Mesothelial cell of epicardium (in vitro differentiated cells): ENCODE measurements at places on chromosomes 1 and 21. TPM values are rescaled to one million over a fixed set of nuclear protein-coding genes. Genes with fewer than 3 reads are reported as not detected.

- DNase-seq: no peak
Measured at GRCh38 chr1:38559446-38560165, 300.0 kb downstream of the RRAGC start.

DNA sequence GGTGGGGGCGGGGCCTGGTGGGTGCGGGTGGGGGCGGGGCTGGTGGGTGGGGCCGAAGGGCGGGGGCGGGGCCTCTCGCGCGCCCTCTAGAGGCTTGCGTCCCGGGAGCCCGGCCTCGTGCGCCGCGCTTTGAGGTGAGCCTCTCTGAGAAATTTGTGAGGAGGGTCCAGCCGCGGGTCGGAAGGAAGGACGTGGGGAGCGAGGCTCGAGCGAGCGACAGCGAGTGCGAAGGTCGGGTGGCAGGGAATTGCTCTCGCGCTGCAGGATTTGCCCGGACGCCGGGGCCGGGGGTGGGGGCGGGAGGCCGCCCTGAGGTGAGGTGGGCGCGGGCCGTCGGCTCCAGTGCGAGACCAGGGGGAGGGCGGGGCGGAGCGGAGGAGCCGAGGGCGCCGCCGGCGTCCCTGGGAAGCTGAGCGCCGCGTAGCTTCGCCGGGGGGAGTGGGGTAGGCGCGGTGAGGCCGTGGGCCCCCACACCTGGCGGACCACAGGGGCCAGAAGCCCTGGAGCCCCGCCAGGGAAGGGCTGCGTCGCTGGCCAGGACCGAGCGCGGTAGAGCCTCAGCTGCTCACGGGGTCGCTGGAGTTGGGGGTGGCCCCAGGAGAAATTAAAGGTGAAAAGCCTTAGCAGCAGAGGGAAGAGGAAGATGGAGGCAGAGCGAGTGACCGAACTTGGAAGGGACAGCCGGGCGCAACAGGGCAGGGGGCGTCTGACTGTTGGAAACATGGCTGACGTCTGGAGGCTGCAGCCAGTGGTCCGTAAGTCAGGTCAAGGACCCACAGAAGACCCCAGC, 754 bp upstream of the LSS start:
- no peak for DNase-seq

GRCh38 chr1:54980528-54981241, at the start of gene TMEM61:
TMEM61 (plus strand) TSS chr1:54980628; CDS start chr1:54981066, 438 bp downstream.
- DNase-seq: peak; percentile 41

DNA sequence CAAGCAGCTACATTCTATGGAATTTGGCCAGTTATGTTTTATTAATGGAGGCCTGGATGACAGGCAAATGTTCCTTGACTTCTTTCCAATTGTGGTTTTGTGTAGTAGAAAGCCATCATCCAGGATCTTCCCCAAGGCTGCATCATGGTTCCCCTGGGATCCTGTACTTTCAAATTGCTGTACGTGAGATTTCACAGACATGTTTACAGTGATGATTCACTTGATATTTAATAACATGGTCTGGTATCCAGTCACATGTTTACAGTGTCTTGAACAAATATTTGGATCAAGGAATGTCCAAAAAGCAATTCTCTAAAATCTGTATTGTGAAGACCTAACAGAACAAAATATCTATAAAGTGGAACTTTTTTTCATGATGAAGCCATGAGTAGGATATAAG, 68.3 kb upstream of the ST6GALNAC3 start:
- no peak for DNase-seq

DNA sequence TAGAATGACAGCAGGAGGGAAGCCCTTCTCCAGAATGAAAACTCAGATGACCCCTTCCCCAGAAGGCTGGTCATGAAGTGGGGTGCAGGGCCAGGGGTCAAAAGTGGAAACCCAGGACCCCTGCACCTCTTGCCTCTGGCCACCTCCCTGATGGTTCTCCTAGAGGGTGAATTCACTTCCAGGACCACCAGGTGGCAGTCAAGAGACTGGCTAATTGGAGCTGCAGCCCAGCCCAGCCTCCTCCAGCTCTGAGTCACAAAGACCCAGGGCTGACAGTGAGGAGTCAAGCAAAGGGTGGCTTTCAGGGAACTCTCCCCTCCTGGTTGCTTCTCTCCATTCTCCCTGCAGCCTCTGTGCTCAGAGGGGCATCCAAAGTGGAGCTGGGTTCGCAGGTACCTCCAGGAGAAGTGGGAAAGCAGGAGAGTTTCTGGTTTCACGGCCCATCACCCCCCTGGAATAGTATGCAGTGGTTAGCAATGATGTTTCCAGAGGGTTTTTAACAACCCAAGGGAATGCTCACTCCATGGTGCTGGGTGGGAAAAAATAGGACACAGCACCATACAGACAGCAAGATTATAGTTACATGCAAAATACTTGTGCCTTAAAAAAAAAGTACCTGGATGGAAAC, 6.1 kb upstream of the EPHB2 start:
- peak; percentile 60 for DNase-seq

DNA sequence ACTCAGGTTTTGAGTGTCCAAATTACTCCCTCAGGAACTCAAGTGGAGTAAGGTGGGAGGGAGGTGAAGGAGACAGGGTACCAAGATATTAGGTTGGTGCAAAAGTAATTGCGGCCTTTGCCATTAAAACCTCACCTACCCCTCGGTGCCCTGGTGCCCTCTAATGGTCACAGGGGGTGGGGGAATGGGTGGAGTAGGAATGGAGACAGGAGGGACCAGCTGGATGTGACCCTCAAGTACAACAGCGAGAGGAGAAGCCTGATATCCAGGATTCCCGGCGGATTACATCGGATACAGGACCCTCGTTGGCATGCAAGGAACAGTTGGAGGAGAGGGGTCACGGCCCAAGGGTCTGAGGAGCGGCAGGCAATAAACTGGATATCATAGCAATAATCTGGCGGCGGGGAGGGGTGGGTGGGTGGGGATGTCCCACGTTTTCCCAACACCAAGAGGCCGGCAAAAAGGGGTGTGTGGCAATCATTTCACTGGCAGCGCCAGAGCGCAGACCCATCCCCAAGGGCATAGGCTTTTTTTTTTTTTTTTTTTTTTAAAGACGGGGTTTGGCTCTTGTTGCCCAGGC, 4.3 kb upstream of the ZBTB7B start:
- no peak for DNase-seq

DNA sequence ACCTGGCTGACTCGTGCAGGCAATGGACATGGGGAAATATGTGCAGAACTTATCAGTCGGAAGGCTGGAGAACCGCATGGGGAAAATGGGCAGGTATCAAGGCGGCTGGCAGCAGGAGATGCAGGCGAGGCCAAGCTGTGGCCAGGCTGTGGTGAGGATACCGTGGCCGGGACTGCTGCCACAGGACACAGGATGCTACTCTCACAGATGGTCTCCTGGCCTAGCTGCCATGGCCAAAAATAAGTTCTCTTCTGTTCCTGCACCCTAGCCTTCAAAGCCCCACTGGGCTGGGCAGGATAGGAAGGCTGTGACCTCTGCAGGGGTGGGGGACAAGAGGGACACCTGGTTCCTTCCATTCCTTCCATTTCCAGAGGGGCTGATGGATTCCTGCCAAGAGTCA, 26.4 kb downstream of the TEX35 start:
- DNase-seq: no peak

- peak; percentile 55 for DNase-seq
Measured at GRCh38 chr1:2311184-2312032, 79.9 kb downstream of the MORN1 start.

DNA sequence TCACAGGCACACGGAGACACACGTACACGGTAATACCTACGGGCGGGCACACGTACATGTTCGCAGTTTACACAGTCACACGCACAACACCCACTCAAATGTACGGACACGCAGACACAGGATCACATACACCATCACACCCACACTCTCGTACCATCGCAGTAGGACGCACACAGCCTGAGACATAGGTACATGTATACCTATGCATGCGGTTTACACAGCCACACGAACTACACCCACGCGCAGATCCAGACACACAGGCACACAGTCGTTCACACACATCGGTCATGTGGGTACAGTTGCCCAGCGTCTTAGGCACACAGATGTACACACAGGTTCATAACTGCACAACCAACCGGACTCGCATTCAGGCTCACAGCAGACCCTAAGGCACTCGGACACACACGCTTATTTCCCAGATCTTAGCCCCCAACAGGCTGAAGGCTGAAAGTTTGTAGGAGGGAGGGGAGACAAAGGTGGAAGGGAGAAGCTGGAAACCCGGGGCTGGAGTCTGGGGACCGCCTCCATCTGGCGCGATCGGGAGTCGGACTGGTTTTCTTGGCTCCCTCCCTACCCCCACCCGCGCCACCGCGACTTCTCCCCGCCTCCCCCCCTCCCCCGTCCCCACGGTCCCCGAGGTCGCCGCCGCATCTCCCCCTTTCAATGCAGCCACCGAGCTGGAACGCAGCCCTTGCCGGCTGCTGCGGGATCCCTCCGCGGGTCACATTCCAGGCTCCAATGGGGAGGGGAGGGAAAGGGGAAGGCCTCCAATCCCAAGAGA, 51.9 kb upstream of the SYNC start:
- DNase-seq: peak; percentile 67

The USP24 gene
- total RNA-seq: 49.8 to 58.1 TPM (median 53.3 TPM) in 3 replicates

DNA sequence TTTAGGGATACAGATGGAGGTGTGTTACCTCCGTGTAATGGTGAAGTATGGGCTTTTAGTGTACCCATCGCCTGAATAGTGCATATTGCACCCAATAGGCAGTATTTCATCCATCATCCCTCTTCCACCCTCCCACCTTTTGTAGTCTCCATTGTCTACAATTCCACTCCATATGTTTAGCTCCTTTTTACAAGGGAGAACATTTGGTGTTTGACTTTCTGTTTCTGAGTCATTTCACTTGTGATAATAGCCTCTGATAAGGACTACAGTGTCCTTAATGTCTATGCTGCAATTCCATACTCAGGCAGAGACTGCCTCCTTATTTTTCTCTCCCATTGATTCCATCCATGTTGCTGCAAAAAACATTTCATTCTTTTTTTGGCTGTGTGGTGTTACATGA, 48.7 kb downstream of the OVGP1 start:
- no peak for DNase-seq

The SLC6A17 gene
- 1.4 to 1.6 TPM (median 1.6 TPM) in 3 replicates for total RNA-seq

- DNase-seq: no peak
Measured at GRCh38 chr1:91015794-91016550, 5.9 kb downstream of the ZNF644 start.

DNA sequence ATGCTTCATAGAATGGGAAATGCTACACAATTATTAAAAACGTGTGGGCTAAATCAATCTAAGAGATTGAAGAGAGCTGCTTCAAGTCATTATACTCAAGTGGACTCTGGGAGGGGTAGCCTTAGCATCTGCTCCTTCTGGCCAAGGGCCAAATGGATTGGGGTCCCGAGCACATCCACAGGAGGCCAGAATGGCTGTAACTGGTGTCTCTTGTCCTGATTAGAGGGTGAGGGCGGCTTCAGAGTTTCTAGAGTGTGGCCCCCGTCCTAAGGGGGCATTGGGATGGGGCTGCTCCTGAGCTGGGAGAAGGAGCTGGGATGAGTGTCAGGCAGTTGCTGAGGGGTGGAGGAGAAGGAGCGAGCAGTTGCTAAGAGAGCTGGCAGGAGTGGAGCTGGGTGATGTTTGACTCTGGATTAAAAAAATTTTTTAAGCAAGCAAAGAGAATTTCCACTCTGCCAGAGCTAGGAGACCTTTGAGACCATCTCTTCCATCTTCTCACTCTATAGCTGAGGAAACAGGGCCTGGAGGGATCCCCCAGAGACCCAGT, 71.3 kb upstream of the TLR5 start:
- DNase-seq: no peak

- no peak for DNase-seq
Measured at GRCh38 chr1:21853131-21853427, 41.0 kb downstream of the LDLRAD2 start.

- no peak for DNase-seq
Measured at GRCh38 chr1:239912471-239912870, 179.2 kb upstream of the FMN2 start.

- no peak for DNase-seq
Measured at GRCh38 chr1:218642033-218642948, 297.2 kb downstream of the TGFB2 start.

The TNFRSF8 gene
- total RNA-seq: 0.31 to 0.53 TPM (median 0.41 TPM) in 3 replicates
